A549 treated with AZD2906 at 1 μM for 4 hours (cell line): ENCODE measurements at places on chromosomes 12 and 14. TPM values are rescaled to one million over a fixed set of nuclear protein-coding genes. Genes with fewer than 3 reads are reported as not detected.

CPM gene
- 4.6 to 6.7 TPM (median 5.2 TPM) in 5 replicates for total RNA-seq

RD3L gene
- total RNA-seq, result not detected in 5 replicates

FAM181A gene
- not detected in 5 replicates for total RNA-seq

ARMH4 gene
- total RNA-seq, result 0.55 to 1.00 TPM (median 0.78 TPM) in 5 replicates

CIT gene
- 9.4 to 14.4 TPM (median 10.9 TPM) in 5 replicates for total RNA-seq

BEST3 gene
- total RNA-seq, result 0.82 to 1.7 TPM (median 1.2 TPM) in 5 replicates

TCL1B gene
- not detected in 5 replicates for total RNA-seq

DHH gene
- total RNA-seq, result not detected in 5 replicates

BICDL1 gene
- 2.9 to 4.6 TPM (median 4.0 TPM) in 5 replicates for total RNA-seq

HOXC13 gene
- total RNA-seq, result 21.9 to 37.4 TPM (median 26.0 TPM) in 5 replicates

B4GALNT1 gene
- 32.6 to 47.2 TPM (median 42.2 TPM) in 5 replicates for total RNA-seq

PLA2G1B gene
- 0.20 TPM in 1 of 5 replicates, not detected in the others for total RNA-seq

HOXC11 gene
- total RNA-seq, result 0.59 to 0.85 TPM (median 0.80 TPM) in 5 replicates

VTI1B gene
- total RNA-seq, result 72.9 to 91.3 TPM (median 85.0 TPM) in 5 replicates

EPYC gene
- not detected in 5 replicates for total RNA-seq

SMIM41 gene
- total RNA-seq, result not detected in 5 replicates
